ENCODE measurements at places on chromosomes 6 and 20. TPM values are rescaled to one million over a fixed set of nuclear protein-coding genes. Genes with fewer than 3 reads are reported as not detected.

DNA sequence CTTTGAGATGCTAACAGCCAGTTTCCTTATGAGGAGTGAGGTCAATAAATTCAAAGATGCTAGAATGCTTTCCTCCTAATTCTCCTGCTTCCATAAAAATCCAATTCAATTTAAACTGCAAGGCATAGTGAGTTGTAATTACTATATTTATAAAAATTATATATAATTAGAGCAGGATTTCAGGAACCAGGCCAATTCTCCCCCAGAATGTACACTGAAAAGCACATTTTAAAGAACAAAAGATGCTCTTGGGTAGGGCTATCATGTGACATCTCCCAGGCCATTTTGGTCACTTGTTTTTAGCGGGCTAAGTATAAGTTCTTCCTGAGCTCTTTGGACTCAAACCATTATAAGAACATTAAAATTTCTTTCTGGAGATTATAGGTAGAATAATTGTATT, 195.7 kb upstream of the KCNG1 start:
- DNase-seq, result no peak

DNA sequence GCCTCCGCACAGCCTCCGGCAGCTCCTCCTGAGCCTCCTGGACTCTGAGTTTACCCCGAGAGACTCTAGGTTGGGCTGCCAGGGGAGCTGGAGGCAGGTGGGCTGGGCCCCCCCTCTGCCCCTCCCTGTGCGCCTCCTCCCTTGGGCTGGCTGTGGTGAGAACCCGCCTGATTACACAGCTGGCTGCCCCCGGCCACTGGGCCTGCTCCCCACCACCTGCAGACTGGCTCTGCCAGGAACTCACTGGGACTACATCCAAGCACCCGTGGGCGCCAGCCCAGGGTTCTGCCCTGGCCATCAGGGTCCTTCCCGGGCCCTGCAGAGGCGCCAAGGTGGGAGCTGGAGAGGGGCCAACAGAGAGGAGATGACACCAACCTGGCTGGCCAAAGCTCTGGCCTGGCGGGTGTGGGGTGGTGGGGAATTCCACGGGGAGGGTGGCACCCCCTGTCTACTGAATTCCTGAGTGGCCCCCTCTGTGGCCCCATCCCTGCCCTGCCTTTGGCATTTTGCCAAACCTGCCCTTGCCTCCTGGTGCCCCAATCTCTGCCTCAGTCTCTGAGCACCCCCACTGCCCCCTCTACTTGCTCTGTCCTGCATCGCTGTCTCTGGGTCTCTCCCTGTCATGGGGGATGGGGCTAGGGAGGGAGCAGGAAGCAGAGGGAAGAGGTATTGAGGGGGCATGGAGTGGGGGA, 21.9 kb upstream of the CDH22 start:
- DNase-seq, result no peak

DNA sequence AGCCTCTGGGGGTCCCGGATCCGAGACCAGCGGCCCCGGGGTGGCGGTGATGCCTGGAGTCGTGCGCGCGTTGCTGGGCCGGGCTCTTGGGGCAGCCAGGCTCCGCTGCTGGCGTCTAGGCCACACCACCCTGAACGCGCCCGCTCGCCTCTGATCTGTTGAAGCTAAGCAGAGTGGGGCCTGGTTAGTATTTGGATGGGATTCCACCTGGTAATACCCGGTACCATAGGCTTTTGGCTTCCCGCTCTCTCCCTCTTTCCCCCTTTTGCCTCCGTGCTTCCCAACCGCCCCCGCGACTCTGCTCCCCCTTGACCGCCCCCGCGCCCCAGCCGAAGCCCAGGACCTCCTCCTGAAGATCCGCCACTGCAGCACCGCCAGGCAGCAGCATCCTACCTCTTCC, 1383.5 kb upstream of the DEFB115 start:
- peak; percentile 46 for DNase-seq

GRCh38 chr6:36984581-36985416, 1.2 kb downstream of the MTCH1 start:
- DNase-seq, result peak; percentile 84

Gene KIF25
- total RNA-seq, result under 0.01 TPM

Gene ZNFX1
- total RNA-seq, result 56.6 TPM

Gene LHFPL5
- not detected for total RNA-seq

GRCh38 chr6:110781522-110782214, 33.6 kb downstream of the CDK19 start:
- no peak for DNase-seq

Measured in fibroblast of villous mesenchyme (primary cell).